ENCODE measurements at places on chromosomes 5 and 9. TPM values are rescaled to one million over a fixed set of nuclear protein-coding genes. Genes with fewer than 3 reads are reported as not detected.

GRCh38 chr5:88729084-88729828 is 153.7 kb downstream of the MEF2C start:
- H3K36me3 ChIP-seq, result peaks cover 1% of the 10 kb centered on the region
- H3K4me1 ChIP-seq, result peaks cover 34% of the 10 kb centered on the region
- H3K27me3 ChIP-seq, result no peaks in the 10 kb centered on the region
- H3K27ac ChIP-seq, result no peak overlapping the region
- H3K4me3 ChIP-seq, result no peak overlapping the region
- peak; percentile 73 for DNase-seq

- H3K4me1 ChIP-seq, result no peaks in the 10 kb centered on the region
- DNase-seq, result no peak
- no peaks in the 10 kb centered on the region for H3K36me3 ChIP-seq
- H3K4me3 ChIP-seq, result no peak overlapping the region
- H3K27me3 ChIP-seq, result no peaks in the 10 kb centered on the region
These were observed 30.0 kb downstream of the GFPT2 start for GRCh38 chr5:180323160-180323559.

- no peak overlapping the region for H3K4me3 ChIP-seq
- H3K36me3 ChIP-seq, result no peaks in the 10 kb centered on the region
- H3K27ac ChIP-seq, result no peak overlapping the region
- H3K4me1 ChIP-seq, result no peaks in the 10 kb centered on the region
- DNase-seq, result no peak
- no peaks in the 10 kb centered on the region for H3K27me3 ChIP-seq
These were observed 20.5 kb upstream of the GPX3 start for GRCh38 chr5:150999704-151000442.

- no peaks in the 10 kb centered on the region for H3K27me3 ChIP-seq
- H3K4me1 ChIP-seq, result no peaks in the 10 kb centered on the region
- H3K27ac ChIP-seq, result no peak overlapping the region
- DNase-seq, result no peak
These were observed 399.2 kb upstream of the KIF2A start for GRCh38 chr5:61906820-61907219.

DNA sequence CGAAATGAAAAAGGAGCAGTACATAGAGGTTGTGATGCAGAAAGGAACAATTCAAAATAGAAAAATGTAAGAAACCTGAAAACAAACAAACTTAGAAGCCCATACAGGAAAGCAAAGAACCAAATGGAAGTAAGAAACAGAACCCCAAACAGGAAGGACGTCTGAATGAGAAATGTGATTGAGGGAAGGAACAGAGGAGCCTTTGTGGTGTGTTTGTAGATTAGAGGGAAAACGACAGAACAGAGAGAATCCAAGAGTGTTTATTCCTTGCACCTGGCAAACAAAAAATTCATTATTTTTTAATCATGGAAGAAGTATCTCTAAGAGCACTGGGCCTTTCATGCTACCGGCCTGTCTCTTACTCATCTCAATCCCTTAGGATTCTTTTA is 67.8 kb upstream of the ZSWIM6 start:
- H3K27ac ChIP-seq, result no peak overlapping the region
- H3K27me3 ChIP-seq, result no peaks in the 10 kb centered on the region
- H3K4me1 ChIP-seq, result no peaks in the 10 kb centered on the region
- H3K4me3 ChIP-seq, result no peak overlapping the region

DNA sequence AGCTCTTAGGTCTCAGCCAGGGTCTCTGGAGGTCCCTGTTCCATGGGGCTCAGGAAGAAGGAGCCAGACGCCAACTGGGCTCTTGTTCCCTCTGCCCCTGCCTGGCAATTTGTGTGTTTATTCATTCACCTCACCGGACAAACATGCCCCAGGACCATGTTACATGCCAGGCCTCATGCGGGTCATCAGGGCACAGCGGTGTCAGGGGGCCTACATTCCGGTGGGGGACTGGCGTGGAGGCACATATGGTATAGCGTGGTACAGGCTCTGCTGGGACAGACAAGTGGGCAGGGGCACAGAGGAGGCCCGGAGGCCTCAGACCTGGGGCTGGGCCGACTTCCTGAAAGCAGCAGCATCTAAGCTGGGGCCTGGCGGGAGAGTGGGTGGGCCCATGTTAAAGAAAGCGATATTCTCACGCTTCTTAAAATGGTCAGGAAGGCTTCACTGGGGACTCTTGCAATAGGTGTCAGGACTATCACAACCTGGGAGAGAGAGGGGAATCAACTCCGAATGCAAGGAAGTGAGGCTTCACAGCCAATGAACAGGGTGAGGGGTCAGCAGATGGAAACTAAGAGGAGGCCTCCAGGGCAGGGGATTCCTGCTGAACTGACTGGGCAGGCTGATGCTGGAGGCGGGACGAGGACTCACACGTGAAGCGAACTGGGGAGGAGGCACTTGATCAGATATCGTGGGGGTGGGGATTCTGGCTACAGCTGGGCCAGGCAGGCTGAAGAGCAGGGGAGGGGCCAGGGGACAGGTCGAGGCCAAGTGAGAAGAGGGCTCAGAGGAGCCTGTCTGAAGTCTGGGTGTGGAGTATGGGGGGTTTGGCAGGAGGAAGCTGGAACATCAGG is 41.9 kb downstream of the NCS1 start:
- no peaks in the 10 kb centered on the region for H3K4me1 ChIP-seq
- H3K27ac ChIP-seq, result no peak overlapping the region
- no peaks in the 10 kb centered on the region for H3K36me3 ChIP-seq
- DNase-seq, result no peak
- H3K4me3 ChIP-seq, result no peak overlapping the region

- no peaks in the 10 kb centered on the region for H3K4me1 ChIP-seq
- H3K27me3 ChIP-seq, result no peaks in the 10 kb centered on the region
- no peak overlapping the region for H3K4me3 ChIP-seq
- DNase-seq, result no peak
- peaks cover 10% of the 10 kb centered on the region for H3K36me3 ChIP-seq
- no peak overlapping the region for H3K27ac ChIP-seq
These were observed 29.6 kb downstream of the PSMB7 start for GRCh38 chr9:124385623-124386022.

DNA sequence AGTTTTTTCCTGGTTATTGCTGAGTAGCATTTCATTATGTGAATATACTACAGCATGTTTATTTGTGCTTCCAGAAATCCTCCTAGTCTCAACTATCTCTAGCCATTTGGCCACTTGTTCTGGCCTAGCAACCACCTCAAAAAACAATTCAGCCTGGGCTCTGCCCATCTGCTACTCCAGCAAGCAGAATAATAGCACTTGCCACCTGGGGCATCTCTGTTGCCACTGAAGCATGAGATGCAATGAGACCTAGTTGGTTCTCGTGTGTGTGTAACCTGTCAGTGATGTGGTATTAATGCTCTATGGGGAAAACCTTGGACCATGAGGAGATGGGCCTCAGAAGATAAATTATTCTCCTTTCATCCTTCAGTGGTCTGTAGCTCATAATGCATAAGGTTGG is 129.5 kb downstream of the RNF180 start:
- H3K27me3 ChIP-seq, result no peaks in the 10 kb centered on the region
- no peaks in the 10 kb centered on the region for H3K4me1 ChIP-seq
- H3K27ac ChIP-seq, result no peak overlapping the region
- H3K4me3 ChIP-seq, result no peak overlapping the region
- H3K36me3 ChIP-seq, result no peaks in the 10 kb centered on the region

DNA sequence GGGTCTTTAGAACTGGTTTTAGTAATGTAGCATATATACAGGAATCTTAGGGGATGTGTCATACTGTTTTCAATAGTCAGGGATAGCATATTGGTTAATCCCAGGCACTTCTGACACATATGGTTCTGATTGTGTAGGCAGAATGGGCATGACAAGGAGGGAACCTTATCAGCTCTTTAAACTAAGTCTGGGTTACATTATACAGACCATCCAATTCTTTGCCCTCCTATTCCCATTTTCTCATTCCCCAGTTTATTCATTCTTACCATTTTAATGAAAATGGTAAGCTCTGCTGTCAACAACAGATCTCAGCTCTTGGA is 85.1 kb downstream of the NDUFAF2 start:
- no peak overlapping the region for H3K27ac ChIP-seq
- H3K4me3 ChIP-seq, result no peak overlapping the region
- H3K27me3 ChIP-seq, result no peaks in the 10 kb centered on the region
- no peaks in the 10 kb centered on the region for H3K36me3 ChIP-seq
- no peak for DNase-seq

- H3K36me3 ChIP-seq, result no peaks in the 10 kb centered on the region
- H3K4me3 ChIP-seq, result no peak overlapping the region
- DNase-seq, result no peak
- no peak overlapping the region for H3K27ac ChIP-seq
- H3K27me3 ChIP-seq, result no peaks in the 10 kb centered on the region
- H3K4me1 ChIP-seq, result peaks cover 4% of the 10 kb centered on the region
These were observed 54.4 kb downstream of the ANKH start for GRCh38 chr5:14816999-14817761.

- peak overlapping the region; percentile 83 for H3K4me3 ChIP-seq
- no peaks in the 10 kb centered on the region for H3K27me3 ChIP-seq
- no peaks in the 10 kb centered on the region for H3K4me1 ChIP-seq
- peaks cover 16% of the 10 kb centered on the region for H3K36me3 ChIP-seq
These were observed 7.0 kb downstream of the NR3C1 start for GRCh38 chr5:143396353-143396940.

GRCh38 chr9:82588301-82589180 is 474.4 kb downstream of the RASEF start:
- no peaks in the 10 kb centered on the region for H3K36me3 ChIP-seq
- H3K27ac ChIP-seq, result no peak overlapping the region
- no peak for DNase-seq
- no peaks in the 10 kb centered on the region for H3K27me3 ChIP-seq
- no peak overlapping the region for H3K4me3 ChIP-seq

- no peak overlapping the region for H3K27ac ChIP-seq
- H3K36me3 ChIP-seq, result no peaks in the 10 kb centered on the region
- no peak for DNase-seq
- H3K4me1 ChIP-seq, result no peaks in the 10 kb centered on the region
- H3K27me3 ChIP-seq, result no peaks in the 10 kb centered on the region
These were observed 389.6 kb downstream of the SEMA5A start for GRCh38 chr5:9156282-9156681.

DNA sequence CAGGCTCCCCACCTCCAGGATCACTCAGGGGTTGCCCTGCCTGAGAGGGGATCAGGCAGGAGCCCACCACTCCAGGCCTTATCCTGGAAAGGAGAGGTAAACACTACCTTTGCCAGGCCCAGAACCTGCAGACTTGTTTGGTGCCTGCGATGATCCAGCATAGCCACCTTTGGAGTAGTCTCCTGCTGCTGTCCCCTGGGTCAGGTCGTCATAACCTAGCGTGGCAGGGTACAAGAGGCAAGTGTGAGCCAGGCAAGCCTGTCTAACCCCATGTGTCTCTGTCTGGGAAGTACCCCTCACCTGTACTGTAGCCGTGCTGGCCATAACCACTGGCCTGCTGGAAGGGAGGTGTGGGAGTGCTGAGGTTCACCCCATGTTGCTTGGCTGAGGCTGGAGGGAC is 106.1 kb downstream of the UBE2R2 start:
- H3K4me3 ChIP-seq, result no peak overlapping the region
- H3K36me3 ChIP-seq, result peaks cover 63% of the 10 kb centered on the region
- H3K4me1 ChIP-seq, result no peaks in the 10 kb centered on the region
- no peak overlapping the region for H3K27ac ChIP-seq
- no peak for DNase-seq

GRCh38 chr5:178221853-178222252 is 10.7 kb downstream of the PHYKPL start:
- H3K27ac ChIP-seq, result no peak overlapping the region
- no peaks in the 10 kb centered on the region for H3K27me3 ChIP-seq
- no peak overlapping the region for H3K4me3 ChIP-seq
- H3K4me1 ChIP-seq, result no peaks in the 10 kb centered on the region

GRCh38 chr9:36319806-36320205 is 61.6 kb upstream of the GNE start:
- no peak for DNase-seq
- H3K27ac ChIP-seq, result no peak overlapping the region
- H3K4me3 ChIP-seq, result no peak overlapping the region
- H3K27me3 ChIP-seq, result no peaks in the 10 kb centered on the region

The QRFP gene
- not detected for total RNA-seq

The PCDHB2 gene
- total RNA-seq, result 0.13 TPM

The PPP1R26 gene
- 0.35 TPM for total RNA-seq

The MARCOL gene
- not detected for total RNA-seq

The PDLIM4 gene
- 0.36 TPM for total RNA-seq

The SPINK6 gene
- not detected for total RNA-seq

Data from GM12878 (cell line).